Activated CD4-positive, alpha-beta memory T cell treated with anti-CD3 and anti-CD28 coated beads, Interleukin-2, amount 10 ng/mL, durations not matched to agents 7 days and 5 days (primary cell): ENCODE measurements at places on chromosomes 3 and 15. TPM values are rescaled to one million over a fixed set of nuclear protein-coding genes. Genes with fewer than 3 reads are reported as not detected.

PPP2R3A gene
- 0.03 TPM for total RNA-seq

ABTB1 gene
- 34.3 TPM for total RNA-seq

CACNA2D3 gene
- not detected for total RNA-seq

DIS3L gene
- 24.0 TPM for total RNA-seq

CMTM8 gene
- 6.2 TPM for total RNA-seq

IL16 gene
- total RNA-seq, result 196 TPM

ZKSCAN7 gene
- 0.98 TPM for total RNA-seq

ROPN1 gene
- not detected for total RNA-seq

FBLN2 gene
- not detected for total RNA-seq

DUOXA2 gene
- not detected for total RNA-seq

TIPARP gene
- total RNA-seq, result 73.8 TPM

AP3B2 gene
- total RNA-seq, result not detected

CFAP100 gene
- not detected for total RNA-seq

GP9 gene
- not detected for total RNA-seq

CTXN2 gene
- not detected for total RNA-seq

PXK gene
- 50.7 TPM for total RNA-seq

COL6A6 gene
- not detected for total RNA-seq

RPUSD2 gene
- total RNA-seq, result 11.9 TPM

FOXL2NB gene
- not detected for total RNA-seq

GTF2E1 gene
- total RNA-seq, result 34.5 TPM

MYO1E gene
- total RNA-seq, result 40.8 TPM

PCCB gene
- 26.9 TPM for total RNA-seq

CD200R1 gene
- 17.6 TPM for total RNA-seq

RTP1 gene
- total RNA-seq, result not detected

MYD88 gene
- 91.3 TPM for total RNA-seq

CSPG4 gene
- not detected for total RNA-seq

CCR8 gene
- total RNA-seq, result 7.9 TPM

GTF2A2 gene
- total RNA-seq, result 117 TPM

IGF2BP2 gene
- 0.13 TPM for total RNA-seq

SCN11A gene
- not detected for total RNA-seq

FAM107A gene
- total RNA-seq, result not detected

TNFAIP8L3 gene
- total RNA-seq, result not detected

ALPK3 gene
- total RNA-seq, result 0.20 TPM

HTR3E gene
- total RNA-seq, result not detected

COL6A5 gene
- total RNA-seq, result 0.05 TPM

ADAMTS7 gene
- total RNA-seq, result 0.35 TPM

TXNRD3 gene
- 0.30 TPM for total RNA-seq

P2RY14 gene
- 1.2 TPM for total RNA-seq

ANKRD63 gene
- not detected for total RNA-seq

ADGRG7 gene
- total RNA-seq, result not detected

FGF7 gene
- total RNA-seq, result not detected

EPHA3 gene
- not detected for total RNA-seq

ZNF717 gene
- 10.2 TPM for total RNA-seq

SEMA6D gene
- total RNA-seq, result not detected

DZIP1L gene
- total RNA-seq, result not detected

VPS39 gene
- total RNA-seq, result 76.8 TPM

PRSS50 gene
- not detected for total RNA-seq

CAMK1 gene
- total RNA-seq, result 18.5 TPM

HCLS1 gene
- 380 TPM for total RNA-seq

MYZAP gene
- 0.18 TPM for total RNA-seq

IQCF5 gene
- total RNA-seq, result not detected

SAMD7 gene
- not detected for total RNA-seq

CCDC12 gene
- 55.0 TPM for total RNA-seq

RYR3 gene
- not detected for total RNA-seq

SLC9C1 gene
- total RNA-seq, result not detected

ATP10A gene
- 35.8 TPM for total RNA-seq

PLA2G4B gene
- 6.0 TPM for total RNA-seq

ACTRT3 gene
- 0.58 TPM for total RNA-seq

GOLGA6B gene
- total RNA-seq, result not detected

PLIN1 gene
- 0.08 TPM for total RNA-seq
